NCI-H345 (cell line): ENCODE measurements at places on chromosomes 12 and 14.

DNA sequence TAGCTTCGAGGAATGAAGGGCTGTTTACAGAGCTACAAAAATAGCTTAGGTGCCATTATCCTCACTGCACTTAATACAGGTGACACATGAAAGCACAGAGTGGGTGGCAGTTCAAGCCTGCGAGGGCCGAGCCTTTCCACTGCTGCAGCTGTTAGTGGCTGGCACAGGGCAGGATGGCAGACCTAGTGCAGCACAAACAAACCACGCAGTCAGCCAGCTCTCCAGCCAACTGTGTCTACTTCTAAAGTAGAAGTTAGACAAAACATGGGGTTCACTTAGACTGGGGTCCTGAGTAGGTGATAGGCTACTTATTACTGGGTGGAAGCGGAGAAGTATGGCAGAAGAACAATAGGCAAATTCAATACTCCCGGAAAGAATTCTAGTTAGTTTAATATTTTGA is 95.4 kb downstream of the DUSP16 start:
- DNase-seq, result no peak

DNA sequence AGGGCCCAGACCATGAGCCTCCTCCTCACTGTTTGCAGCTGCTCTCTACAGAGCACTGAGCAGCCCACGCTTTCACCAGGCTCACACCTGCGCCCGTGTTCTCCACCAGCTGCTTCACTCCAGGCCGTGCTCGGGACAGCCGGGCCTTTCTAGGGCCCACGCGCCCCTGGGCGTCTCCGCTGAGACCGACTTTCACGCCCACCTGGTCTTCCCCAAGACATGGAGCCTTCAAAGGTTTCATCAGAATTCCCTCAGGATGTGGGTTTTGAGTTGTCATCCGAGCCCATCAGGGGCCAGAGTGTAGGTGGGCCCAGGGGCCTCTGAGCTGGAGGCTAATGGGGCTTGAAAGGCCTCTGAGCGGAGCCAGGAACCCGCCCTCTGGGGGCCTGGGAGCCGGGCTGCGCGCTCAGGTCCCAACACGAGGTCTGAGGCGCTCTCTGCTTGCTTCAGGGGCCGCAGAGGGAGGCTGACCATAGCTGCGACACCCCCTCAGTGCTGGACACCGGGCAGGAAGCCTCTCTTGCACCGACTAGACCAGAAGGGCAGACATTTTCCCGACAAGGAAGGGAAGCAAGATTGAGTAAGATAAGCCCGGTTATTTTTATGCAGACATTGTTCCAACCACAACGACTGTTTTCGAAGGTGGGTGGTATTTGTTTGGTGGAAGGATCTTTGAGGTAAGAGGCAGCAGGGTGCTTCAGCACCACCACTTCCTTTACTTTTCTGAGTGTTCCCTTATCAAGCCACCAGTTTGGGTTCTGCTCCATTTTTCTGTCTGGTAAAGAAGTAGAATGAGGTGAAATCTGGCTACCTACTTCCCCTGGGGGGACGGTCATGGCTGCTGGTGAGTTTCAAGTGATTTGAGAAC is 125.0 kb upstream of the FUT8 start:
- DNase-seq, result no peak

- DNase-seq, result peak; percentile 28
These were observed 4.3 kb downstream of the DEGS2 start for GRCh38 chr14:100155049-100155621.

DNA sequence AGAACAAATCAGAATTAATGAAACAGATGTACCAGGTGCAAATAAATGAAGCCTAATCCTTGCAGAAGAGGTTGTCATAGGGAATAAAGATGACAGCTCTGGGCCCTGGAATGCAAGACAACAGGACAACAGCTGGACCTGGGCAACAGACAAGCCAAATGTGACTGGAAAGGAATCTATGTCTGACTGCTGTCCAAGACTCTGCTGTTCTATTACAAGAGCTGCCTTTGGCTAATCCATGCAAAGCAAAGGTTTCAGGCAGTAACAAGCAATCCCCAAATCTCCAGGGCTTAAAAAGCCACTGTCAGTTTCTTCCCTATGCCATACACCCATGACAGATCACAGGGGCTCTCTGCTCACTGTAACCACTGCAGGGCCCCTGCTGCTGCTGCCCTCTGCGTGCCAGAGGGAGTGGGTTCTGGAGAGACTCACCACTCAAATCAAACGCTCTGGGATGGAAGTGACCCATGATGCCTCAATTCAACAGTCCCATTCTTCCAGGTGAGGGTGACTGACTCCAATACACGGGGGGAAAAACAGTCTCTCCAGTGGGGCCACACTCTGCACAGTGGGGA is 218.9 kb upstream of the SFSWAP start:
- no peak for DNase-seq

DNA sequence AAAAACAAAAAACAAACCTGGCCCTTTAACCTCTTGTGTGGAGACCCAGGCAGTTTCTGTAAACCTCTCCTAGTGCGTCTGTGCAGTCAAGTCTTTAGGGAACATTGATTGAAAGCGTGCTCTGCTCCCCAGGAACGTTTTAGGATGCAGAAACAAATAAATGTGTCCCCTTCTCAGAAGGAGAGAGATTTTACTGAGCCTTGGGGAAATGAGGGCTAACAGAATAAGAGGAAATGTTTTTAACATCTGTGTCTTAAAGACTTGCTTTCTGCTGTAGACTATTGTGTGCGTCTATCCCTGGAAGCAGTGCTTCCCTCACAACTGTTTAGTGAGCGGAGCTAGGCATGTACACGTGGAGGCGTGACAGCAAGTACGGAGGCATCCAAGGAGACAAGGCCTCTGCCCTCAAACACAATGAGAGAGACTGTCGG is 54.3 kb downstream of the TECPR2 start:
- DNase-seq, result no peak

DNA sequence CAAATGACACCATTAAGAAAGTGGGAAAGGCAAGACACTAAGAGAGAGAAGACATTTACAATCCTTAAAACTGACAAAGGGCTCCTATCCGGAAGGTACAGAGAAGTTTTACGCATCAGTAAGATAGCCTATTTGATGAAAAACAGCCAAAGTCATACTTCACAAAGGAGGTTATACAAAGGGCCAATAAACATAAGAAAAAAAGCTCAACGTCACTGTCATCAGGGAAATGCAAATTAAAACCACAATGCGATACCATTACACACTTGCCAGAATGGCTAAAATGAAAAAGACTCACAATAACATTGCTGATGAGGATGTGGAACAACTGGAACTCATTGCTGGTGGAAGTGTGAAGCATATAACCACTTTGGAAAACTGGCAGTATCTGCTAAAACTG is 168.6 kb upstream of the FAR2 start:
- no peak for DNase-seq

- DNase-seq, result no peak
These were observed 4.8 kb downstream of the SCNN1A start for GRCh38 chr12:6370576-6370935.

GRCh38 chr12:122995503-122996187 is 15.2 kb downstream of the ARL6IP4 start:
- DNase-seq, result no peak

DNA sequence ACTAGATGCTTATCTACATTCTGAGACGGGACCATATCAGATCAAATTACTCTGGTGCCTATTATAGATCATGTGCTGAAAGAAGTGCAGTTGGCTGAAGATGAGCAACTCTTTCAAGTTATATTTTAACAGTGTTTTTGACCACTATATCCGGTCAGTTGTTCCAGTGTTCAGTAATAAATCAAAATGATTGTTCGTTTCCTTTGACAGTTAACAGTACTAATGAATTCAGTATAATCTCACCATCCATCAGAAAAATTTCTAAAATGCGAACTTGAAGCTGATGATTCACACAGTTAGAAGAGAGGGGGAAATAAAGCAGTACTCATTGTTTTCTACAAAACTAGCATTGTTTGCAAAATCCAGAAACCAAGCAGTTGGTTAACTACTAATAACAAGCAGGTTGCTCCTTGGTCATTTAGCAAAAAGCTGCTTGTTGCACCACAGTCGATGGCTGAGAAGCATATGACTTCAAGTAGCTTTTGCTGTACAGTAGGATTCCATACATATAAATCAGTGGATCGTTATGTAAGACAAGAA is 2.3 kb downstream of the RPS6KA5 start:
- DNase-seq, result no peak

DNA sequence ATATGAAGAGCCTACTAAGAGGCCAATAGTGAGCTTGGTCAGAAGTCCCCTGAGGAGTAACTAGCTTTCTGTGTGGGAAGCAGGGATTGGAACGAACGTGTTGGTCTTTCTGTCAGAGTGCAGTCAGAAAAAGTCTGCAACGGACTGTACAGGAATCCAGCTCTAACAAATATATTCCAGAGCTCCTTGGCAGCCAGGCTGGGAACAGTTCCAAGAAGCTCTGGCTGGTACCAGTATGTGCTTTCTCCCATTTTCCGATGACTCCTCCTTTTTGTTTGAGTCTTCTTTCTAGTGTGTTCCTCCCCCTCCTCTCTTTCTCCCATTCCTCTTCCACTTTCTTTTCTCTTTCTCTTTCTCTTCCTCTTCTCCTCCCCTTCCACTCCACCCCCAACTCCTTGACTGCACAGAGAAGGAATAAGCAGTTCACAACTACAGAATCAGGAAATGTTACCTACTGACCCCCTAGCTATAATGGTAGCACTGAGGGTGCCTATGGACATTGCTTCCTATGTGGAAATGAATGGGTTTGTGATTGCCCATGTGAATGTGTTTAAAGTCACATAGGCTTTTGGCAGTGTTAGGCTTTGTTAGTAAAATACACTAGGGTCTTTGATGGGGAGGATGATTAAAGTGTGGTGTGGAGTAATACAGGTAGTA is 59.9 kb downstream of the TTLL5 start:
- no peak for DNase-seq

- no peak for DNase-seq
These were observed 175.7 kb downstream of the C12orf50 start for GRCh38 chr12:87853448-87854003.

GRCh38 chr12:53208877-53209463 is 1.9 kb upstream of the ITGB7 start:
- no peak for DNase-seq

DNA sequence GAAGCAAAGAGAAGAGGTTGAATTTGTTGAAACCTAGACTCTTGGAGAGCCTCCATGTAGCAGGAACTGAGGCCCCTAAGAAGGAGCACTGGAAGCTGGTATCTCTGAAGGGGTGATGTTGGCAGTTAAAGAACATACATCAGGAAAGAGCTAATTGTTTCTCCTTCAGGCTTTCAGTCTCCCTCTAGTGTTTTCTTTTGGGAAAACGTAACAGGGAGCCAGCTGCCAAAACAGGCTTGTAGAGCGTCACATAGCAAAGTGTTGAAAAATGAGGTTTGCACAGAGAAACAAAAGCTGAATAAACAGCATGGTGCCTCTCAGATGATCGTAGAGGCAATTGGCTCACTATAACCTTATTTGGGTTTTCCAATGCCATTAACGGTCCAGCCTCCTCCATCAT is 46.9 kb upstream of the CAND1 start:
- DNase-seq, result peak; percentile 21

DNA sequence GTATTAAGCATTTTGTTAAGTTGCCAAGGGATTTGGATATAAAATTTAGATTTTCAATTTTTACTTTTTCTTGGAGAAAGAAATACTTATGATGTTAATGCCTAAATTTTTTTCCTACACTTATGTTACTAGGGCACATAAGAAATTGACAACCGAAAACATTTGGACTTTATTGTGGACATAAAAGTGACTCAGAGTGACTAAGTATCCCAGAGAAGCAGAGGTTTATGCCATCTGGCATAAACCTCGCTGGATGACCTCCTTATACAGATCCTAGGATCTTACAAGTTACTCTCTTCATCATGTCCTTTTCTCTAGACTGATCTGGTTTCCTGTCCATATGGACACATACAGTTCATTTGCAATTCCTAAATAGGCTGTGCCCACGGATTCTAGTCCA is 89.8 kb downstream of the RERG start:
- DNase-seq, result no peak

- DNase-seq, result no peak
These were observed 15.2 kb upstream of the DLK1 start for GRCh38 chr14:100711493-100711892.

DNA sequence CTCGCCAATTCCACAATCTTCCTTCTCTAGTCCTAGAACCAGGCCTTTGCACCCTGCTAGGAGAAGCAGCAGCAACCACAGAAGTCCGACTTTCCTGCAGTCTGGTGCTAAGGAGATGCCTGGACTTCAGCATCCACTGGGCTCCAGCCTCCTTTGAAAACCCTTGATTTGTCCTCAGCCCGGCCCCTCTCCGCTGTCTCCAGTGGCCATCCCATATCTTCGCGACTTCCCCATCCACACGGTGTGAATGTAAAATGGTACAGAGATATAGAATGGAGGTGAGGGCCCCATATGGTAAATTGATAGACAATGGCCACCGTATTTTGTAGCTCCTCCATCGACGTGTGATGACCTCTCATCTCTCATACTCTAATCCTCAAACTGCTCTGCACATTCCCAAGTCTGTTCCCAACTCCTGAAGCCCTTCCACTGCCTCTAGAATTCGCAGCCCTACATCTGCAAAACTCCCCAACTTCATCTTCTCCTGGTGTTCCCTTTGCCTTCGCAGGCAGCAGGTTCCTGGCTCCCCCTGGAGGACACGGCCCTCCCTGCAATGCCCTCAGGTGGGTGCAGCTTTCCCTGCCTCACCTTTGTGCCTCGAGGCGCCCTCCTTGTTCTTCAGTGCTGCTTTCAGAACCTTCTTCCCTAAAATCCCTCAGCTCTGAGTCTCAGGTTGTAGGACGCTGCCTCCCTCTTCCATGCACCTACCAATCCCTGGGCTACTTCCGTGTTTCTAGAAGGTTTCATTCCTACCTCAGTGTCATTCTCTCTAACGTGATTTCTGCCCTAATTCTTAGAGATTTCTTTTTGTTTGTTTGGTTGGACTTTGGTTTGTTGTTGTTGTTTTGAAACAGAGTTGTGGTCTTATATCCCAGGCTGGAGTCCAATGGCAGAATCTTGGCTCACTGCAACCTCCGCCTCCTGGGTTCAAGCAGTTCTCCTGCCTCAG is 36.7 kb downstream of the TMBIM6 start:
- DNase-seq, result peak; percentile 1

- DNase-seq, result peak; percentile 81
These were observed 283.2 kb downstream of the TTC8 start for GRCh38 chr14:89107626-89108025.

- no peak for DNase-seq
These were observed 56.4 kb upstream of the GRIP1 start for GRCh38 chr12:66735275-66735674.

DNA sequence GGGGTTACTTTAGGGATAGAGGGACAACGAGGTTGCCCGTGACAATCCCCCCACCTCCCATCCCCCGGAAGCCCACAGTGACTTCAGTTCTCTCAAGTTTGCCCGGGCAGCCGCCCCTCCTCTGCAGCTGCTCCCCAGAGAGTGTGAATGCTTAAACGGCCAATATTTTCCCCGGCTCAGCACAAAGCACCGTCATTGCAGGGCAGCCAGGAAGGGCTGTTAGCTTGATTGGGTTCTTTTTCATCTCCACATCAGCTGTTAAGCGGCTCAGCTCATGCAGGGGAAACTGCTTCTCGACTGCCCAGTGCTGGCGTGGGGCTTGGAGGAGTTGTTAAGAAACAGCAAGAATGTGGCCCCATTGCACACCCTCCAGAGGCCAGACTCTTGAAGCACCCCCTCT is 120.5 kb upstream of the NCOR2 start:
- no peak for DNase-seq

GRCh38 chr14:33596211-33597080 is 354.4 kb downstream of the EGLN3 start:
- DNase-seq, result no peak
